ENCODE measurements at places on chromosomes 7 and 10.

- DNase-seq = no peak
Observed at GRCh38 chr10:122362621-122363020, 11.9 kb upstream of the PLEKHA1 start.

DNA sequence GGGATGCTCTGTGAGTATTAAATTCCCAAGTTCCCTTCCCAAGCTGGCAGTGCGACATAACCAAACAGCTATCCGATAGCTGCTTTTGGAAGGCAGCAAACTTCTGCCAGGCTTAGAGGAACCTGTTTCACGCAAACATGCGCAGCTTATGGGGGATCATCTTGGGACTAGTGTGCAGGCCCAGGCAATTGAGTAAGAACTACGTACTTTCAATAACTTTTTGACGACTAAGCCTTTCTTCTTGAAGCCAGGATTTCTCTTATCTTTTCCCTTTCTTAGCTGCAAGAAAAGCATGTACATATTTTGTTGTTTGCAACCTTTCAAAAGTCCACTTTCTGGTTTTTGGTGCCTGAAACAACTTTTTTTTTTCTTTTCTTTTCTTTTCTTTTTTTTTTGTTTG lies 28.7 kb upstream of the SEPHS1 start:
- DNase-seq = no peak

DNA sequence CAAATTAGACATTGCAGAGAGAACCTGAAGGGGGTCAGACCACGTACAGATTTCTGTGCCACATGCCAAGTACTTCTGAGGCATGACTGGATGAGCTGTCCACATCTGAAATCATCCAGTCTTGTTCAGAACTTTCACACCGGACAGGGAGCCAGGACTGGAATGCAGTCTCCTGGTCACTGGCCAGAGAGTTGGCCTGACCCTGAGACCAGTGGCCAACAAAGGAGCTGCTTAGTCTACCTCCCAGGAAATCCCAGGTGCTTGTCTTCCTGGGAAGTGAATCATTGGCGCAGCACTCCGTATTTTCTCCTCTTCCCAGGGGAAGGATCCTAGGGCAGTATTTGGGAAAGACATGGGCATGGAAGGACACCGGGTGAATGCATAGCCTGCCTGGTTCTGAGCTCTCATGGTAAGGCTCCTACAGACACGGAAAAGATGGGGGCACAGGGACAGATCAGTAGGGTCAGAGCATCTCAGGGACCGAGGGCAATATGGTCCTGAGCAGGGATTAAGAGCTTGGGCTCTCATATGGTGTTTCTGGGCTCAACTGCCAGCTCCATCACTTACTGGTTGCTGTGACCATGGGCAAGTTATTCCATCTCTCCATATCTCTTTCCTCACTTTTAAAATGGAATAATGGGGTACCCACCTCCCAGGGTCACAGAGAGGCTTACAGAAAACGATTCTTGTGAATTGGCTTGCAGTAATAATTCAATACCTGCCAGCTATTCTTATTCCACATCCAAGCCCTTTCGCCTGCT lies 1.3 kb upstream of the SCD start:
- DNase-seq = no peak

DNA sequence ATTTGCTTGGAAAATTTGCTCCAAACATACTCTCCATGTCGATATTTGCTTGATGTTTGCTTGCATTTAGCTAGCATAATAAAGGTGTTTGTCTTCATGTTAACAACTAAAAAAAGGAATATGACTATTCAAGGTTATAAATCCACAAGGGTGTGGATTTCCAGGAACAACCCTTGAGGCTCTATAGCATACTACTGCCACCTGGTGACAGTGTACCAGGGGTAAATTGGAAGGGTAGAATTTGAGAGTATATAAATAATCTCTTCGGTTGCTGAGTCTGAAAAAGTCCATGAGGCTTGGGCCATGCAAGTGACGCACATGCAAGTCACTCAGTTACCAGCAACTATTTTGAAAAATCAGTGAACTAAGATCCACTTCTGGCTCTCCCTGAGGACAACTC lies 68.4 kb downstream of the SLIT1 start:
- DNase-seq = no peak

- no peak for DNase-seq
Observed at GRCh38 chr7:25389489-25390106, 161.3 kb upstream of the NPVF start.

GRCh38 chr7:128215739-128216138 lies 25.3 kb upstream of the LEP start:
- DNase-seq = no peak

DNA sequence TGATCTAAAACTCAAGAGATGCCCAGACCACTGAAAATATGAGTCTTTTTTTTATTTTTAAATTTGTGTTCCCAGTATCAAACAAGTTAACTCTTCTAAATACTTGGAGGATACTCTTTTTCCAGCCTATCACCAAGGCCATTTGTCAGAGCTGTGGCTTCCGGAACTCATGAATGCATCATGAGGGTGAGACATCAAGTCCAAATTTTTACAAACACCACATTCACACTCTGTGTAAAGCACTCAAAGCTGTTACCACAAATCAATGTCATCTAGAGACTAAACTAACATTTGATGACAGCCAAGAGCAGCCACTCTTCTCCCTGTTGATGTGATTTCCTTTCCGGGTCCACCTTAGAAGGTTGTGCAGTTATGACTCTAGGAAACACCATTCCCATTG lies 43.8 kb upstream of the ARID5B start:
- DNase-seq = no peak

DNA sequence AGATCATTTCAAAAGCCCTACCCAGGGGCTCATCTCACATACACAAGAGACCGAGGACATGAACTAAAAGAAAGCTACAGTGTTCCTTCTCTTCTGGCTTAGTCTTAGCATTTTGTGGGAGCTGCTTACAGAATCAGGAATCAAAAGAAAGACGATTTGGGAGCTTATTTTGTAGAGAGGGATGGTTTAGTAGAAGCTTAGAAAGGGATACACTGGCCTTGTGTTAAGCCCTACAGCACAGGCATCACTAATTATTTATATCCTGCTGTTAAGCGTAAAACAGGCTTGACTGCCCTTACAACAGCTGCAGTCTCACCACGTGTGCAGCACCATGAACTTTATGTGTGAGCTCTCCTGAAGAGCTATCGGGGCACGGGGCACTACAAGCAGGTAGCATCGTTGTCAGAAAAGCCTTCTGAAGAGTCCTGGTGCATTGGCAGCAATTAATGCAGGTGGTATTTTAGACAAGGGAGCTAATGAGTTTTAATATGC lies 798.3 kb downstream of the NXPH1 start:
- no peak for DNase-seq

GRCh38 chr7:44251269-44251668 lies 50.5 kb downstream of the YKT6 start:
- no peak for DNase-seq

GRCh38 chr7:126079581-126079980 lies 1150.0 kb upstream of the POT1 start:
- no peak for DNase-seq

GRCh38 chr10:112275512-112276245 lies 7.5 kb upstream of the TECTB start:
- no peak for DNase-seq

- DNase-seq = no peak
Observed at GRCh38 chr7:15802425-15802824, 115.9 kb upstream of the MEOX2 start.

GRCh38 chr7:150428671-150429451 lies 21.6 kb upstream of the GIMAP8 start:
- no peak for DNase-seq

- DNase-seq = no peak
Observed at GRCh38 chr7:121259826-121260225, 69.0 kb upstream of the WNT16 start.

DNA sequence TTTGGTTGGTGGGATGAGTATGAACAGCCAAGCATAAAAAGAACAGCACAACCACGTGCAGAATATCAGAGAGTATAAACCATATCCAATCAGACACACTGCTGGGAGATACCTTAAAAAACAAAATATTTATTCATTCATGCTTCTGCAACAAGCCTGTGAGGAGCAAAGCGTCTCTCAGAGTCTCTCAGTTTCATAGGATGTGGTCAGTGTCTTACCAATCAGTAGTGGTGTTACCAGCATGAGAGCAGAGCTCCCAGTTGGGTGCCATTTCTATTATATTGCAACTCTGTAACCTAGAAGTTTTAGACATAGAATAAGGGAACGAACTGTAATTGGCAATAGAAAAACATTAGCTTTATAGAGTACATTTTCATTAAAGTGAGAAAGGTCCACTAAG lies 445.9 kb upstream of the LRRN3 start:
- DNase-seq = no peak

DNA sequence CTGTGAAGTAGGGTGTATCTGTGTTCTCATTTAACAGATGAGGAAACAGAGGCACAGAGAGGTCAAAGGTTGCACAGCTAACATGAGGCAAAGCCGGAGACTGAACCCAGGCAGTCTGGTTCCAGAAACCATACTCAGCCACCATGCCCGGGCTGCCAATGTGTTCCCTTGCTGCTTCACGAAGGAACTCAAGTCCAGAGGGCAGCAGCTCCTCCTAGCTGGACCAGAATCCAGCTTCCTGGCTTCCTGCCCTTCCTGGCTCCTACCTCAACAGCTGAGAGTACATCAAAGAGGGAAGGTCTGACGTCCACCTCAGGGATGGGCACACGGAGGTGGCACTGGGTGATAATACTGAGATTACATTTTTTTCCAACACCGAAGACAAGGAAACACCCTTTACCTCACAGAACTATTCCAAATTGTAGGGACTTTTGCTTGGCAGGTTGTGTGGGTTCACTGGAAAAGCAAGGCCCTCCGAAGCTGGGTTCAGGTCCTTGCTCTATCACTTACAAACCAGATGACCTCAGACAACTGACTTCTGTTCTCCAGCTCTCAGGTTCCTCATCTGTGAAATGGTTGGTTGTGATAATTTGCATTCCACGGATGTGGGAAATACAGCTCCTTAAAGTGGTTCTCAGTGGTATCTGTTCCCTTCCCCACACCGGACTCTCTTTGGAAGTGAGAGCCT lies 154.1 kb upstream of the ZMIZ1 start:
- no peak for DNase-seq

GRCh38 chr10:86936661-86937501 lies 20.5 kb downstream of the MMRN2 start:
- no peak for DNase-seq

DNA sequence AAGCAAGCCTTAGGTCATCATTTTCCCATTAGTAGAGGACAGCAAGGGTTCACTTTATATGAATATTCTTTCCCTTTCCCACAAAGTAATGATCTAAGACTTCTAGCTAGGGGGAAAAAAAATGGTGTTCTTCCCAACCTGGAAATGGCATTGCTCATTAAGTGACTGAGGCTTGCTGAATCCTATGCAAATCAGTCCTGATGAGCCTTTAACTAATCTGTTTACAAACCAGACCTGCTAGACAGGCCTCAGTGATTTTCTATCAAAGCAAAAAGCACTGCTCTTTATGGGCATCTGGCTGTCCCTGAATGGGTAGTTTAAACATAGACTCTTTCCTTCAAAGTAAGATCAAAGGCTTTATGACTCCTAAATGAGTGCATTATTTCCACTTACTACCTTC lies 146.3 kb downstream of the HIBADH start:
- no peak for DNase-seq

DNA sequence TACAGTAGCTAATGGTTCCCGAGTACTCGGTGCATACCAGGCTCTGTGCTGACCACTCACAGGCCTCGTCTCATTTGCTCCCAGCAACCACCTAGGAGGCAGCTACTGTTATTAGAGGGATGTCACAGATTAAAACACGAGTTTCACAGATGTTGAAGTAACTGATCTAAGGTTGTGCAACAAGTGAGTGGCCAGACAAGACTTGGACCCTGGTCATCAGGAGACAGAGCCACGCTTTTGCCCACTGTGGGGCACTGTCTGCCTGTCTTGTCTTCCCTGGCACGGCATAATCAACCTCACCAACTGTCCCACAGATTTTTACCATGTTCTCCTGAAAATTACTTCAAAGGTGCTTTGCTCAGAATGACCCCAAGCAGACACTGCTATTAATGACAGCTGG lies 111.6 kb upstream of the HABP2 start:
- DNase-seq = no peak

GRCh38 chr10:132546567-132547420 lies 9.2 kb downstream of the INPP5A start:
- no peak for DNase-seq

- no peak for DNase-seq
Observed at GRCh38 chr7:120402079-120402767, 129.2 kb downstream of the KCND2 start.

DNA sequence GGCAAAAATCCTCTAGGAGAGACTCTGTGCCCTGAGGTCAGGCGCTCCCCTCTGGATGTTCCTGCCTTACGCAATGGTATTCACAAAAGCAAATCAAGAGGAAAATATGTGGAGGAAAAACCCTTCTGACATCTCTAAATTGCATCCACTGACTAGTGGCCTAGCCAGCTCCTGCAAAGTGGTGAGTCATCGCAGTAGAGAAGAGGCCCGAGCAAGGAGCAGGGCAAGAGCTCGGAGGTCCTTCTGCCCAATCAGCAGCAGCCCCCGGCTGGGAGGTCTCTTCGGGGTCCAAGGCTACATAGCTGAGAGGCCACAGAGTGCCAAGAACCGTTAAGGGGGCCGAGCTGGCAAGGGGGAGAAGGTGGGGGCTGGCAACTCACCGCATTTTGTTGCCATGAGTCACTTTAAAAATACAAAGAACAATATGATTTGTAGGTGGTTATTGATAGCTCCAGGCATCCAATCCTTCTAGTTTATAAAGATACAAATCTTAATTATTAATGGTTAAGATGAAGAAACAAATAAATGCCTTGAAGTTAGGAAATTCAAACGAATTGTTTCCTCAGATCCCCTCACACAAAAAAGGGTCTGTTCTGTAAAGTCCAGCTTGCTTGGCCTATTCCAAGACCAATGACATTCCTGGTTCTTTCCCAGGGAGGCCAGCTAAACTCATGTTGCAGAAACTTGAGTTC lies 161.6 kb downstream of the PKD1L1 start:
- DNase-seq = no peak

DNA sequence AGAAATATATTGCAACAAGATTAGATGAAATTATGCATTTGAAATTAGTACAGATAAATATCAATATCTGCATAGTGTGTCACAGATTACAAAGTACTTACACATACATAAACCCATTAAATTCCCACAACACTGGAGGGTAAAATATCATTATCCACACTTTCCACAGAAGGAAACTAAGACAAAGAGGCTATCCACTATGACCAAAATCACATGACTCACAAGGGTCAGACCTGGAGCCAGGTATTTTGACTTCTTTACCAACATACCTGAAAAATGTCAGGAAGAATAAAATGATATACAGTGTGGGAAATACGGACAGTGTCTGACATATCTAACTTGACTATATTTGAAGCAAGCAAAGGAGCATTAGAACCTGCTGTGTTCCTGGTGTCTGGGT lies 34.1 kb downstream of the HYCC1 start:
- DNase-seq = no peak

GRCh38 chr7:106143711-106144337 lies 31.7 kb upstream of the SYPL1 start:
- no peak for DNase-seq

GRCh38 chr7:157715071-157715937 lies 378.5 kb downstream of the DNAJB6 start:
- DNase-seq = no peak

DNA sequence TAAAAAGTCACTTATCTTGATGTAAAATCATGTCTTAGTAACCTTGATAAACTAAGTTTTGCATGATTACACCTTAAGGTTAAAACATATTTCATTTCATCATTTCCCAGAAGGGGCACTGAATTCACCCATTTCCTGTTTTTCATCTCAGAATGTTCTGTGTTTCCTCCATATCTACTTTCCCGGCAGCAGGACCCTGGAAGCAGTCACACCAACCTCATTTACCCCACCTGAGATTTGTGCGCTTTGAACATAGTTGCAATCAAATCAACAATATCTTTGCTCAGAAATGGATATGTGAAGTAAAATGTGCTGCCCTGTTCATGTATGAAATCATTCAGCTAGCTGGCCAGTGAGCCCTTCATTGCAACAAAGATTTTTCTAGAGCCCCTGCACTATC lies 46.8 kb downstream of the IKZF1 start:
- no peak for DNase-seq
